Fibroblast of skin of left quadriceps (primary cell): ENCODE measurements at places on chromosomes 4 and X.

DNA sequence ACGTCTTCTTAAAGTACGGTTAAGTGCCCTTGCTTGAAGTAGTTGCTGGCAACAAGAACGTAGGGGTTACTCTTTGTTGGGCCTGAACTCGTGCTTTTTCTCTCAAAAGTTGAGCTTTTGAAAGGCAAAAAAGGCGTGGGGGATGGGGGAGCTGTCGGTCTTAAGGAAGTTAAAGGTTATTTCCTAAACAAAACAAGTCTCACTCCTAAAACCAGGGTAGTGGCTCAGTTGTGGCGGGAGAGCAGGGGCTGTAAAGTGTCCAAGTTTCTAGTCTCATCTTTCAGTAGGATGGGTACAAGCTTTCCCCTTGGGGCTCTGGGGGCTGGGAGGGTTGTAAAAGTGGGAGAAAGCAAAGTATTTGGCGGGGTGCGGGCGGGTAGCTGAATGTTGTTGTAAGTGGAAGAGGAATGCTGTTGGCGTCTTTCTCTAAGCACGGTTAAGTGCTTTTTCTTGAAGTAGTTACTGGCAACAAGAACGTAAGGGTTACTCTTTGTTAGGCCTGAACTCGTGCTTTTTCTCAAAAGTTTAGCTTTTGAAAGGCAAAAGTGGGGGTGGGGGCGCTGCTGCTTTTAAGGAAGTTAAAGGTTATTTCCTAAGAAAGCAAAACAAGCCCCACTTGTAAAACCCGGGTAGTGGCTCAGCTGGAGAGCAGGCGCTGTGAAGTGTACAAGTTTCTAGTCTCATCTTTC lies 904 bp upstream of the WDR1 start:
- no peak for DNase-seq

DNA sequence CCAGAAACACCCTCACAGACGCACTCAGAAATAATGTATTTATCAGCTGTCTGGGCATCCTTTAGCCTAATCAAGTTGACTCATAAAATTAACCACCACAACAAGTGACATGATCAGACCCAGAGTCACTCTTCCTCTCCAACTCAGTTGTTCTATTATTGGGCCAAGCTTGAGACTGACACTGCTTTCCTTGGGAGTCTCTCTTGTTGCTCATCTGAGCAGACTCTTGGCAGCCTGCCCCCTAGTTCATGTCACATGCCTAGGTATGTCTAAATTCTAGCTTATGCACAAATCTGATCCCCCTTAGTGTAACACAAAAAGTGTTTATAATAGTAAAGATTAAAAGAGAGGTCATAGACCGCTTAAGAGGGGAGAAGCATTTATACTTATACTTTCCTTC lies 72.6 kb upstream of the ADAMTS3 start:
- DNase-seq, result no peak

DNA sequence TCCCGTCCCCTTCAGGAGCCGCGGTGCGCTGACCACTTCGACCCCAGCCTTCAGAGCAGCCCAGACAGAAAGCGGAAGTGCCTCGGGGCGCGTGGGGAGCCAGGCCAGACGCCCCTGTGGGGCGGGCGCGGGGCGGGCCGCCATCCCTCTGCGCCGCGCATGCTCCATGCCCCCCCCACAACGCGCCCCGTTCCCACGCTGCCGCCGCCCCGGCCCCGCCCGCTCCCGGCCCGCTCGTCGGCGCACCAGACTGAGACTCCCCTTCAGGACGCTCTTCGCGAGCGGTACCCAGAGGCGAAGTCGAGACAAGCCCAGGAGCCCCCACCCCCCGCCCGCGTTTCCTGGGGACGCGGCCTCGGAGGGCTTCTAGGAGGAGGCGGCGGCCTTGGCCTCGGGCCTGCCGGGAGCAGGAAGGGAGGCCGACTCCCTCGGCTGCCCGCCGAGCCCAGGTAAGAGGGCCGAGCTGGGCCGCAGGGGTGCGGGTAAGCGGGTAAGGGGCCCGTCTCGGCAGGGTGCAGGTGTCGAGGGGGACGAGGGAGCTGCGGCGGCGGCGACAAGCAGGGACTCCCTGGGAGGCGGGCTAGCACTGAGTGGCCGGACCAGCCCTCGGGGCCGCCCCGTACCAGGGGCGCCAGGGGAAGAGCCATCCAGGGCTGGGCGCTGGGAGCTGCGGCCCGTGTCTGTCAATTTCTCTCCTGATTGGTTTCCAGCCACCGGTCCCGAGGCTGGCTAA lies at the start of gene ZFP92:
TSS of gene ZFP92 (plus strand) at position 218 of the 733 bp plus-strand sequence. CDS start 6,851 bp downstream, outside the sequence.
- DNase-seq, result no peak

DNA sequence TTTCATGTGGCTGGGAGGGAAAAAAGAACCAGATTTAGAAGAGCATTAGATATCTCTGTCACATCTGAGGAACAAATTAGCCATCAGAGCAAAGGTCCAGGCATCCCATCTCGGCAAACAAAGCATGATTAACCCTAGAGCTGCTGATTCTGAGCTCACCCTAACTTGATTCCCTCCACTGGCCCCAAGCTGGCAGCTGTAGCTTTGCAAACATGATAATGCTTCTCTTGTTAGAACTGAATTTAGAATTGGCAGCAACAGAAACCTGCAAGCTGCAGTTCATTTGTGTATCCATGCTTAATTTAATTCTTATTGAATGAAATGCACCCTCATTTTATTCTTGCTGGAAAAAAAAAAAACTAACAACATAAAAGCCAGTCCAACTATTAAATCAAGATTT lies 289.2 kb downstream of the IL1RAPL1 start:
- DNase-seq, result no peak

- DNase-seq, result no peak
Measured at GRCh38 chrX:121761845-121762244, 714.4 kb downstream of the GLUD2 start.

DNA sequence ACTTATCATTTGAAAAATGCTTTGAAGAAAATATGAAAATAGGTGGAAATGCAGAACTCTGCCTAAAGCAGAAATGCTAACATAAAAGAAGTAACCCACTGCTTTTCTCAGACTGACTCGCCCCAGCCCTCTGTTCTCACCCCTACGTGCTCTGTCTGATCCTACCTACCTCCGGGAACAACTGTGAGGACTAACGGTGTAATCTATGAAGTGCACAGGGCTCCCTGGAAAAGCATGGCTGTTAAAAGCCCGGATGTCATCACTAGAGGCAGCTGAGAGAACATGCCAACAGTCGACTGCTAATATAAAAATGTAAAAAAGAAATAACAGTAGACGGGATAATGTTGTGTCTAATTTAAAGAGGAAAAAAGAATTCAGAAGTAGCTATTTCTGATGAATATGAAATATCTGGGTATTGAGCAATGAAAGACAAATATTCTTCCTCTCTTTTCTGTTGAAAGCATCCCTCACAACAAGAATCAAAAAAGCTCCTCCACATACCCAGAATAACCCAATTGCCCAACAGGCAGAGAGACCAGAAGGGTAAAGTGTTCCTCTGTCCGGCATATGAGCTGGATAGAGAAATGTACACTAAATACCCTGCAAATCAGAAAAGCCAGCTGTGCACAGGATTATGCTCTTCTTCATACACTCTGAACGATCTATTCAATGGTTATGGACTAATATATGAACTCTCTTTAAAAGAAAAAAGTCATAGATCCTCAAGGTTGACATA lies 130.7 kb downstream of the TSPAN5 start:
- DNase-seq, result no peak

DNA sequence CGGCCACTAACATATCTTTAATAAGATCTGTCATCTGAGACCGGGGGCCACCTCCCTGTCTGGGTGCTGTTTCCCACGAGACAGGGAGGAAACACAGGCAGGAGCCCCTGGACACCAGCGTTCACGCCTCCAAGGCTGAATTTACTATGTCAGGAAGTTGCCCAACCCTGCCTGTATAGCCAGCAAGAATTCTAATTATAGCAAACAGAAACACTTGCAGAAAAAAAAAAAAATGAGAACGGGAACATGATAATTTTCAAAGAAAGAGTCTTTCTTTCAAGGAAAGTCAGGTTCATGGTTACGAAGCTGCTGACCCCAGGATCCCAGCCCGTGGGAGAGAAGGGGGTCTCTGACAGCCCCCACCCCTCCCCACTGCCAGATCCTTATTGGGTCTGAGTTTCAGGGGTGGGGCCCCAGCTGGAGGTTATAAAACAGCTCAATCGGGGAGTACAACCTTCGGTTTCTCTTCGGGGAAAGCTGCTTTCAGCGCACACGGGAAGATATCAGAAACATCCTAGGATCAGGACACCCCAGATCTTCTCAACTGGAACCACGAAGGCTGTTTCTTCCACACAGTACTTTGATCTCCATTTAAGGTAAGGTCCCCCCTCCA lies at the start of gene IL3RA:
TSS of gene IL3RA (plus strand) at position 455 of the 613 bp plus-strand sequence. CDS start 4,981 bp downstream, outside the sequence.
- no peak for DNase-seq

- DNase-seq, result no peak
Measured at GRCh38 chr4:151953312-151953711, 192.5 kb upstream of the GATB start.

DNA sequence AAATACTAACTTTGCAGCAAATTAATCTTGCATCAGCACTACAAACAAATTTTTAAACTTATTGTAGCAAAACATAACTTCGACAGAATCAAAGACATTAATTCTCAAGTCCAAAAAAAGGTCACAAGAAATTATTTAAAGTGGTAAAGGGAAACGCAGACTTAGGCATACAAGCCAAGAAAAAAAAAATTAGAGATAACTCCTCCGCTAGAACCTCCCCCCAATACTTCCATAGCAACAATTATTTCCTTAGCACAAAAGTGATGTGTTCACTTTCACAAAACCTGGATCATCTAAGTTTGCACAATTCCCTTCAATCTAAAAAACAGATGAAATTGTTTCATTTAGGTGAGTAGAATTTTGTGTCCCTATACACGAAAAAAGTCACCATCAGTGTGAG lies 1.1 kb downstream of the LRBA start:
- no peak for DNase-seq

DNA sequence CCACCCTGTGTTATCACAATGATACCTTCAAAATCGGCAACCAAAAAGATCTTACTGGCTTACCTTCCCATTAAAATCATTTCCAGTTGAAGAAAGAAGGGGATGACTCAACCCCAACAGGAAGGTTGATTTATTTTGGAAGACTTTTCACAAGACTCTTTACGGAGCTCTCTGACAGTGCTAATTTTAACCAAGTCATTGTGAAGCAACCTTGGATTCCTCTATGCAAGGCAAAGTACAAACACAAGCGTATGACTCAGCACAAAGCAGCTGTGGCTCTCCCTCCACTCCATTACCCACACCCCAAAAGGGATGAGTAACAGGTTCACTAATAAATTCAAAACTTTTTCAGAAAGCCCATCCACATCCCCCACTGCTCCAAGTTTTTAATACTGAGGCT lies 213.8 kb upstream of the FGF13 start:
- DNase-seq, result peak; percentile 53

GRCh38 chrX:25878806-25879205 lies 259.3 kb upstream of the MAGEB18 start:
- no peak for DNase-seq

DNA sequence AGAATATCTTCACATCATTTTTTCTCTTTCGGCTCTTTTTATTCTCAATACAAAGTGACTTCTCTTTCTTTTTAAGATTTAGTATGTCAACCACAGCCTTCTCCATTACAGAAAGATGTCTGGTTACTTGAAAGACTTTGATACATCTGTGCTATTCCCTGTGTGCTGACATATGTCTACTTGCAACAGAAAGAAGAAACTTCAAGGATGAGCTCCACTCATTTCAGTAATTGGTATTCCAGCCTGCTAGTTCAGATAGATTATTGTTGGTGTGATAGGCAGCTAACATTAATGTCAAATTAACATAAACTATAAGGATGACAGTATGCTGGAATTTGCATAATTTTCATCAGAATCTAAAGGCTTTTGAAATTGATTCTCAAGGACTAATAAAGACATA lies 948.7 kb downstream of the PCDH18 start:
- DNase-seq, result no peak

- DNase-seq, result no peak
Measured at GRCh38 chr4:84177831-84178542, 321.1 kb downstream of the NKX6-1 start.

GRCh38 chr4:184648054-184648312 lies 1.3 kb downstream of the CASP3 start:
- no peak for DNase-seq

GRCh38 chr4:147493307-147493706 lies 12.4 kb downstream of the EDNRA start:
- DNase-seq, result no peak

GRCh38 chr4:48027653-48028052 lies 11.1 kb downstream of the NIPAL1 start:
- DNase-seq, result no peak

GRCh38 chr4:154464654-154465053 lies 26.9 kb downstream of the DCHS2 start:
- no peak for DNase-seq

GRCh38 chrX:6718766-6719165 lies 183.8 kb upstream of the VCX3A start:
- no peak for DNase-seq

DNA sequence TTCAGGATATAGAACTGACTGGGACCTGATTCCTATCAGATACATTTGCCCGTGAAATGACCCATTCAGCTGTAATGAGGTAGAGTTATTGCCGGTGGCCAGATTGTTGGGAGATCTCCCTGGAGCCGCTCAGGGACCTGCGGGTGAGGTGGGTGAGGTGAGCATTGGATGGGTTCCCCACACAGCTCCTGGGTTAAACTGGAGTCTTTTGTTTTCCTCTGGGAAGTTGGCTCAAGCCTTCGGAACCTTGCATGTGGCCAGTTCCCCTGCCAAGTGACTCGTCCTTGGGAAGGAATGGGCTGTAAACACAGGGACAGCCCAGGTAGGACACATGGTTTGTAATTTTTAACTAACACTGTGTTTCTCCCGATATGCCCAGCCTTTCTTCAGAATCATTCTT lies 31.6 kb upstream of the KIT start:
- DNase-seq, result no peak

DNA sequence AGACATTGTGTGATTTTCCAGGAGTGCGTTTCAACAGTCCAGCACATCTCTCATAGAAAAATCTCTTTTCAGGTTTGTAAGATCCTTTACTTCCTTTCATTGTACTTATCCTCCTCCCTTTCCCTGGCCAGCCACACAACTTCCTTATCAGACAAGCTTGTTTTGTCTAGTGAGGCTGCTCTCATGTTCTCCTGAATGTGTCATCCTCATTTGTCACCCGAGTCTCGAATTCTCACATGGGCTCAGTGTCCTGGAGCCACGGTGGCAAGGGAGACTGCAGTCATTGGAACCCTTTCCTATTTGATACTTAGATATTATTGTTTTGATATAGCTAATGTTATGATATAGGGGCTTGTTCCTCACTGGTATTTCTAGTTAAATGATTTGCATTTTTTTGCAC lies 16.9 kb downstream of the SYNPO2 start:
- DNase-seq, result no peak

DNA sequence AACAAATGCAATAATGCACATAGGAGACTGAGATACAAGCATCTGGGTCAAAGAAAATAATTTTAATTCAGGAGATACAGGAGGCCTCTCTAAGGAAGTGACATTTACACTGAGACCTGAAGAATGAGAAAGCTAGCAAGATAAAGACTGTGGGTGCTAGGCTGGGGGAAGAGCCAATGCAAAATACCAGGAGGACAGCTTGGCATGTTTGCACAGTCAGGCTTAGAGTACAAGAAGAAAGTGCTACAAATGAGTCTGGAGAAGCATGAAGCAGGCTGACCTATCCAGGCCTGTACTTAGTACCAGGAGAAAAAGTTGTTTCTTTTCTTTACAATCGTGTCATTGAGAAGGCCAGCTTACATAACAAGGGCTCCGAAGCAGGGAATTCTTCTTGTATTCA lies 56.9 kb downstream of the GABRB1 start:
- DNase-seq, result no peak
